ENCODE measurements at places on chromosomes 4 and X.
A peak's percentile ranks its signal among the peaks of the same experiment; 100 is the strongest.

- no peak for DNase-seq
These were observed 69.2 kb downstream of the HAUS3 start for GRCh38 chr4:2172627-2173231.

GRCh38 chr4:93776386-93777080 lies 52.0 kb upstream of the ATOH1 start:
- DNase-seq: peak; percentile 9

DNA sequence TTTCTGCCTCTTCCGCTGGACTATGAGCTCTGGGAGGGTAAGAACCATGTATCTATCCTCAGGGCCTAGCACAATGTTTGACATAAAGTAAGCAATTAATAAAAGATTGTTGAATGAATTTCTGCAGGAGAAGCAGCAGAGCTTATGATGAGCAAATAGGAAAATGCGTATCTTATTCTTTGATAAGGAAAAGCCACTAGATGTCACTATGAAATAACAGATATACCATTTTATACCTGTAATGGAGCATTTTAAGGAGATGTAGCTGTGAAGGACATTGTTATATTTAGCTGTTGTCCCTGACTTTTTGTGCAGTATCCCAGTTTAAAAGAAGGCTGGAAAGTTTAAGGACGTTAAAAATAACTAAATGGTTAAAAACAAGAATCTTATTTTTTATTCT lies 147.2 kb upstream of the MBNL3 start:
- no peak for DNase-seq

- no peak for DNase-seq
These were observed 450.2 kb downstream of the TLL1 start for GRCh38 chr4:166323250-166323649.

DNA sequence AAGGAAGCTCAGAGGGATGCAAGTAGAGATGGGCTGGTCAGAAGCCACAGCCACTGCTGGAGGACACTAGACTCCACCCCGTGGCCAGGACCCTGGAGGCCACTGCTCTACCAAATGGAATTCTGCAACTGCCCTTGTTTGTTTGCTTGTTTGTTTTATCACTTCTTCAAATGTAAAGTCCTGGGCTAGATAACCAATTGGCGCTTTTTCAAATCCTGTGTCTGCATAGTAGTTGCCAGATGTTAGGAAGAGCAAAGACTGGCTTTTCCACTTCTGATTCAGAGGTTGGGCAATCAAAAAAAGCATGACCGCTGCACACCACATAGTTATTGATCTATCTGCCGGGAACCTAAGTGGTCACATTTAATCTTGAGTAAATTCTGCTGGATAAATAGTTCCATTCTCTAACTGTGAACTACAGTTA lies 255.2 kb upstream of the SFRP2 start:
- DNase-seq: no peak

All from HS-27A (cell line).